ENCODE measurements at places on chromosomes 11 and 22.

- H3K4me1 ChIP-seq: peaks cover 17% of the 10 kb centered on the region
- no peak overlapping the region for H3K4me3 ChIP-seq
- DNase-seq: peak; percentile 33
- no peak overlapping the region for H3K27ac ChIP-seq
- H3K36me3 ChIP-seq: no peaks in the 10 kb centered on the region
Measured at GRCh38 chr22:16949561-16949960, 58.5 kb downstream of the GAB4 start.

DNA sequence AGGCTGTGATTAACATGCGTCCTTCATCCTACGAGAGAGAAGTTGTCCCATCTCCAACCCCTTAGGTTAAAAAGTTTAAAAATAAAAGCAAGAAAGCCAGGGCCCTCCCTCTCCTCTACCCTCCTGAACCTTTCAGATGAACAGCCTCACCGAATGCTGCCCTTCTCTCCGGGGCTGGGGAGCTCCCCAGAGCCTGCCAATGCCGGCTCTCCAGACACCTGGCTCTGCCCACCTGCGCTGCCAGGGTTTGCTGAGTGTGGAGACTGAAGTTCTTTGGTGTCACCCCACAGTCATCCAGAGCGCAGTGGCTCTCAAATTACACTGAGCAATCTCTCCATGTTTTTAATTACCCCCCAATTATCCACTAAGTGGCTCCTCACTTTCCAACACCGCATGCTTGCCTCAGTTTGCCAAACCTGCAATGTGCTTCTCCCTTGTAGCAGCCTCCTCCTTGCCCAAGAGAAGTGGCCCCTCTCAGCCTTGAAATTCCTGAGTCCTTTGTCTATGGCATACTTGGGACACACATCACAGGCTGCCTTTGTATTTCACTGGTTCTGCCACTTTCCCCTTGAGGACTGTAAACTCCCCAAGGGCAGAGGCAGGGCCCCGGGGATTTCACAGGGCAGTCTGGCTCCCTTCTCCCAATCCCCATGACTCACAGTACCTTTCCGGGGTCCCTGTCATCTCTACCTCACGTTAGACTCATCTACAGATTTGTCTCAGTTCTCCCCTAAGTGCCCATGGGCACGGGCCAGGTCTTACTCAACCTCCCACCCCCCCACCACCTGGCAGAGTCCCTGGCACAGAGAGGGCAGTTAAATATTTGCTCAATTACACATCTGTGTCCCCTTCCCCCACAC, 2.0 kb downstream of the MYH9 start:
- H3K4me1 ChIP-seq: peaks cover 76% of the 10 kb centered on the region

- no peaks in the 10 kb centered on the region for H3K27me3 ChIP-seq
- no peak overlapping the region for H3K4me3 ChIP-seq
Measured at GRCh38 chr11:73389134-73389525, 12.9 kb downstream of the RELT start.

DNA sequence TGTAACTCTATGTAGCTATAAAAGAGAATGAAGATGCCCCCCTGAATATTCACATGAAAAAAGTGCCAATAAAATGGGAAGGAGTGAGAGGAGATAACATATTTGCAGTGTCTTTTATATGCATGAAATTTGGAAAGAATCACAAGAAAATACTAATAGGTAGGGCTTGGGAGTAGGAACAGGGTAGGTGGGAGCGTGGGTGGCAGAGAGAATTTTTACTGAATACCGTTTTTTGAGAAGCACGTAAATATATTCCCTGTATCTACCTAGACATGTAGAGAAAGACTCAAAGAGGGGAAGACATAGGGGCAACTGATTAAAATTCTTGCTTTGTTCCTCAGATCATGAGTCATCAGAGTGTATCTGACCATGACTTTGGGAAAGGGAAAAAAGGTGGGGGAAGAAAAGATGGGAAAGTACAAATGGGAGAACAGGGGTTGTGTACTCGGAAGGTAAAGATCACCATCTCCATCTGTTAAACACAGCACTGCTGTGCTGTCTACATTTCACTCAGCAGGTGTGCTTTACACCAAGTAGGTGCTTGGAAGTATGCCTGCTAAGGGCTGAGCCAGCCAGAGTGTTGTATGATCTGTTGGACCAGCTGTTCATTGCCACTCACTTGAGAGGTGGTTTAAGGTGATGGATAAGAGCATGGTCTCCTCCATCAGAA, 16.0 kb downstream of the PRR5L start:
- peaks cover 61% of the 10 kb centered on the region for H3K27me3 ChIP-seq
- H3K27ac ChIP-seq: no peak overlapping the region
- H3K4me1 ChIP-seq: peaks cover 28% of the 10 kb centered on the region
- H3K36me3 ChIP-seq: peaks cover 2% of the 10 kb centered on the region
- no peak overlapping the region for H3K4me3 ChIP-seq

- no peaks in the 10 kb centered on the region for H3K27me3 ChIP-seq
- H3K4me1 ChIP-seq: peaks cover 21% of the 10 kb centered on the region
- no peak for DNase-seq
- no peak overlapping the region for H3K4me3 ChIP-seq
- H3K36me3 ChIP-seq: no peaks in the 10 kb centered on the region
- no peak overlapping the region for H3K27ac ChIP-seq
Measured at GRCh38 chr11:126476977-126477376, 121.5 kb downstream of the ST3GAL4 start.

DNA sequence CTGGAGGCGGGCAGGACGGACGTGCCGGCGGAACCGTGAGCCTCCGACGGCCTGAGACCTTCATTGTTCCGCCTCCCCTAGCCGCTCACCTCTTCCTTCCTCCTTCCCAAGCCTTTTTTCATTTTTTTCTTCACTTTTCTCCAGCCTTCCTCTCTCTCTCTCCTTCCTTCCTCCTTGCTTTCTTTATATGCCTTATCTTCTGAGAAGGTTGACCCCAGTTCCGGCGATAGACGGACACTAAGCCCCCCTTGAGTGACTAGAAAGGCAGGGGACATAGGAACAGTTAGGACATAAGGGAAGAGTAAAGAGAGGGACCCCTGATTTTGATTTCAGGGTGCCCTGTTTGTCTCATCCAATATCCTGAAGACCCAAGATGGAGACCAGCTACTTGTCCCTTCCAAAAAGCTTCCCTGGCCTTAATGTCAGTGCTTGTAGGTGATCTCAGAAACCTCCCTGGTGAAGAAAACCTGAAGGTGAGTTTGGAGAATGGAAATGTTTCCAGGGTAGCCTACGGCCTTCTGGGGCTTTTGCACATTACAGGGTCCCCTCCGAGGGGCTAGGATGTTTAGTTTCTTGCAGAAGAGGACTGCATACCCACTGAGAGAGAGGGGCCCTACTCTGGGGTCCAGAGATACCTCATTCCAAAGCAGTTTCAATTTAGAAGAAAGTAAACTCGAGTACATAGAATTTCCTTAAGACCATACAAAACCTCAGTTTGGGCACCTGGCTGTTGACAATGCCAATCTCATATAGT, 3.5 kb downstream of the ADM start:
- H3K4me3 ChIP-seq: peak overlapping the region; percentile 93
- peaks cover 54% of the 10 kb centered on the region for H3K4me1 ChIP-seq
- DNase-seq: no peak
- peaks cover 48% of the 10 kb centered on the region for H3K27me3 ChIP-seq

DNA sequence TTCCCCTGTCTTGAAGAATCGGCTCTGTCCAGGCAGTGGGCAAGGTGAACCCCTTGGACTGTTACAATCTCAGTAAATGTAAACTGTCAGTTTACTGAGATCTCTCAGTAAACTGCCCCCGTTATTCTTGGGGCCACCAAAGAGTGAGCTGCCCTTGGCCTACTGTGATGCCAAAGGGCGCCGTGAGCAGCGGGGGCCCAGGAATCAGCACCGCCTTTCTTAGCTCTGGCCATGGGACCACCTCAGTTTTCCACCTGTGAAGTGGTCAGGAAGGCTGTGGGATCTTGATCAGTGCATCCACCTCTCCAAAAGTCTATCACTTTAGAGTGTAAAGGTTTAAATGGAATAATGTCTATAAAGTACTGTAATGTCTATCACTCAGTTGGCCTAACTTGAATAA, 57.1 kb downstream of the THAP12 start:
- H3K4me3 ChIP-seq: no peak overlapping the region
- DNase-seq: no peak
- H3K4me1 ChIP-seq: peaks cover 20% of the 10 kb centered on the region
- H3K27ac ChIP-seq: no peak overlapping the region
- no peaks in the 10 kb centered on the region for H3K36me3 ChIP-seq
- peaks cover 41% of the 10 kb centered on the region for H3K27me3 ChIP-seq

DNA sequence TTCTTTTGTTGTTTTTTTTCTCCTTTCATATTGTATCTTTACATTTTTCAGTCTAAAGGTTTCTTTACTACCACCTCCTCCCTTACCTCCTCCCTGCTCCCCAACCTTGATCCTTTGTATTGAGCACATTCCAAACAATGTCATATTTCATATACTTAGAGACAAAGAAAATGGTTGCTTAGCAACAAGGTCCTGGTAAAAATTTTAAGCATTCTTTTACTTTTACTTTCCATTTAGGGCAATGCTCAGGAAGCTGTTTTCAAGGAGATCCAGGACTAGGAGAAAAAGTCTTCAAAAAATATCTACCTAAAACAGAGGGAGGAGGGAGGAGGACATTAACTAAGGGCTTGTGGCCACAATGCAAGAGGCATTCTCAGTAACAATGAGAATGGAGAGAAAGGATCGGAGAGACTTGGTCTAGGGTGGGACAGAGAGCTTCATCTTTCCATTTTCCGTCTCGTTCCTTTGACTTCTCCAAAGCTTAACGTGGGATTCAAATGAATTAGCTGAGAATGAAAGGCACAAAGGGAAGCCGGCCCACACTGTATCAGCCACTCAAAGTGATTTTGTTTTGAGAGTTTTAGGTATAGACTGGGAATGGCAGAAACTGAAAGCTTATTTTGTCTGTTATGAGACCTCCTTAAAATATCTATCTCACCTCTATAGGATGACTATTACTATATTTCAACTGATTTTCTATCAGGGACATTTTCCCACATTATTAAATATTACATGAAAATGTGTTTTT, 455.7 kb downstream of the RAB38 start:
- no peak overlapping the region for H3K4me3 ChIP-seq
- no peaks in the 10 kb centered on the region for H3K27me3 ChIP-seq
- H3K27ac ChIP-seq: no peak overlapping the region
- DNase-seq: no peak
- no peaks in the 10 kb centered on the region for H3K36me3 ChIP-seq

DNA sequence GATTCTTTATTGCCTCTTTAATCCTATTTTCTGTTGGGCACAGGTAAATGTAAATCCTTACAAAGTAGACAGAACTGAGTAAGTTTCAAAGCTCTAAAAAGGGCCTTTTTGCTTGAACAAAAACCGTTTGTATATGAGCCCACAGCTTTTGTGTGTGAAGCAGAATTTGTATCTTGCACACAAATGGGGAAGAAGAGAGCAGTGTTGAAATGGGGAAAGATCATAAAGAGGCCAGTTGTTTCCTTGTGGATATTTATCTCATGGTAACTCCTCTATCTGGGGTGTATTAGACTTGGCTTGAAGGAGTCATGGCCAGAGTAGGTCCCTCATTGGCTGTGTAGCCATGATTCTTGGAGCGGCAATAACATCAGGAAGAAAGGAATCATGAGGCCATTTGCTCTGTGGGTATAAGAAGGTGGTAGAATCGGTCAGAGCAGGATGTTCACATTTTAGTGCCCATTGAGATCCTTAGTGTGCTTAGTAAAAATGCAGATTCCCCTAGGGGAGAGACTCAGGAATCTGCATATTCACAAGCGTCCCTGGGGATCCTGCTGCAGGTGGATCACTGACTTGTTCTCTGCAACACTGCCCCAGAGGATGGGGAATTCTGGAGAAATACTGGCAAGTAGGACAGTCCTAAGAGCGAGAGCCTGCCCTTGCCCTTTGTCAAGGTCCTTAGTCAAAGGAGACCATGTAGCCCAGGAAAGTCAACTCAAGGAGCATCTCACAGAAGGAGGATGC, 126.5 kb downstream of the LDLRAD3 start:
- H3K4me1 ChIP-seq: no peaks in the 10 kb centered on the region
- H3K36me3 ChIP-seq: no peaks in the 10 kb centered on the region
- no peak overlapping the region for H3K4me3 ChIP-seq
- peaks cover 15% of the 10 kb centered on the region for H3K27me3 ChIP-seq
- H3K27ac ChIP-seq: no peak overlapping the region

- no peak overlapping the region for H3K27ac ChIP-seq
- H3K4me3 ChIP-seq: no peak overlapping the region
- H3K4me1 ChIP-seq: no peaks in the 10 kb centered on the region
- H3K36me3 ChIP-seq: no peaks in the 10 kb centered on the region
Measured at GRCh38 chr11:126595560-126595959, 240.1 kb downstream of the ST3GAL4 start.

DNA sequence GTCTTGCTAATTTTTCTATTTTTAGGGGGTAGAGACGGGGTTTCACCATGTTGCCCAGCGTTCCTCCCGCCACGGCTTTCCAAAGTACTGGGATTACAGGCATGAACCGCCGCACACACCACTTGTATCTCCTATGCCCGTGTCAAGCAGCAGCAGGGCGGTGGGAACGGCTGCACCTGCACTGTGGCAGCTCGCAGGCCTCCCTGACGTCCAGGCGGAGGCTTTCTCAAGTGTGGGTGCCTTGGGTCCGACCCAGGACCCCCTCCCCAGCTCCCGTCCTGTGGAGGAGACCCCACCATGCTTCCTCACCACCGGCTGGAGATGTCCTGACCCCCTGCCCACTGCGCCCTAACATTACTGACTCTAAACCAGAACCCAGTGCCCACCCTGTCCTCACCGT, 25.7 kb downstream of the TSPAN4 start:
- no peaks in the 10 kb centered on the region for H3K36me3 ChIP-seq
- H3K4me3 ChIP-seq: no peak overlapping the region
- H3K27ac ChIP-seq: no peak overlapping the region
- no peaks in the 10 kb centered on the region for H3K27me3 ChIP-seq

DNA sequence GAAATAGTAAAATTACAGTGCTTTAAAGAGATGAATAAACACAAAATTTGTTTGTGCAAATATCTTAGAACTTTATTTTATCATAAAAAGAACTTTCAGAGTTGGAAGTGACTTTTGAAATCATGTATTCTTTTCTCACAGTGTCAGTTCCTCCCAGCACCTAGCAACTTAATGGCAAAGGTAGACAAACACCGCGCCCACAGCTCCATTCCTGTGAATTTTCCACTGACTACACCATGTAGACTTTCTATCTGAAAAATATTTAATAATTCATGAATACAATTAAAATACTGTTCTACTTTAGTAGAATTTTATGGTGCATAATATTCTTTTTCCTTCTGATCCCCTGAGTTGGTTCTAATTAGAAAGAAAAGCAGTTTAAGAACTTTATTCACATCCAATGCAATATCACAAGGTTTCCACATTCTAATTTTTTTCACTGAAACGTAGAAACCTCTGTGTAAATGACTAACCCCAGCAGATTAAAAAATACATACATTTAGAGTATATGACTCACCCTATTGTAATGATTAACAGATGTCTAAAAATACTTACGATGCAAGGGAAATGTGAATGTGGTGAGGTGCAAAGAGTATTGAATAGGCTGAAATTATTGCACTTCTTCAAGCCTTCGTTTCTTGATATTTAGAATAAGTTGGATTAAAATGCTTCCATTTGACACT, 218.2 kb upstream of the CCDC179 start:
- no peaks in the 10 kb centered on the region for H3K27me3 ChIP-seq
- no peaks in the 10 kb centered on the region for H3K36me3 ChIP-seq
- no peak overlapping the region for H3K27ac ChIP-seq
- no peaks in the 10 kb centered on the region for H3K4me1 ChIP-seq
- no peak for DNase-seq

GRCh38 chr11:665062-665703, 28.1 kb downstream of the DRD4 start:
- no peak overlapping the region for H3K4me3 ChIP-seq
- H3K27ac ChIP-seq: no peak overlapping the region
- no peaks in the 10 kb centered on the region for H3K4me1 ChIP-seq
- peaks cover 8% of the 10 kb centered on the region for H3K36me3 ChIP-seq
- no peaks in the 10 kb centered on the region for H3K27me3 ChIP-seq
- DNase-seq: no peak

- H3K4me1 ChIP-seq: peaks cover 57% of the 10 kb centered on the region
- H3K27me3 ChIP-seq: no peaks in the 10 kb centered on the region
- no peaks in the 10 kb centered on the region for H3K36me3 ChIP-seq
- no peak overlapping the region for H3K27ac ChIP-seq
- H3K4me3 ChIP-seq: peak overlapping the region; percentile 38
- no peak for DNase-seq
Measured at GRCh38 chr11:62433904-62434276, 15.1 kb downstream of the SCGB1A1 start.

Data from activated T-cell treated with anti-CD3 and anti-CD28 coated beads, Interleukin-2, amount 50 U/mL, for 72 hours (primary cell).